ENCODE measurements at places on chromosomes 3 and 15.
A peak's percentile ranks its signal among the peaks of the same experiment; 100 is the strongest.

DNA sequence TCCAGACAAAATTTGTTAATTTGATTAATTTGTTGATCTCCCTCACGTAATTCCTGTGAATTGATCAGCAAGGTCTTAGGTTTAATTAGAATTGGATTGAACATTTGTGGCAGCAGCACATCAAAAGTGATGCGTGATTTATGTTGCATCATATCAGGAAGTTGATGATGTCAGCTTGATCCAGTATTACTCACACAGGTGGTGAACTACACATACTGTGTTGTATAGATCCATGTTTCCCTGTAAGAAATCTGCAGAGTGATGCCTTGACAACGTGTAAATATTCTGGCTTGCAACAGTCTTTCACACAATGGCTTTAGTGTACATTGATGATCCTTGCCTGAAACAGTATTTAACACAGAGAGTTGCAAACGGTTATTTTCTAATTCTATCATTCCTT lies 200.4 kb downstream of the ADAMTSL3 start:
- DNase-seq, result no peak

- DNase-seq, result no peak
Measured at GRCh38 chr3:100880072-100880471, 113.1 kb downstream of the ABI3BP start.

DNA sequence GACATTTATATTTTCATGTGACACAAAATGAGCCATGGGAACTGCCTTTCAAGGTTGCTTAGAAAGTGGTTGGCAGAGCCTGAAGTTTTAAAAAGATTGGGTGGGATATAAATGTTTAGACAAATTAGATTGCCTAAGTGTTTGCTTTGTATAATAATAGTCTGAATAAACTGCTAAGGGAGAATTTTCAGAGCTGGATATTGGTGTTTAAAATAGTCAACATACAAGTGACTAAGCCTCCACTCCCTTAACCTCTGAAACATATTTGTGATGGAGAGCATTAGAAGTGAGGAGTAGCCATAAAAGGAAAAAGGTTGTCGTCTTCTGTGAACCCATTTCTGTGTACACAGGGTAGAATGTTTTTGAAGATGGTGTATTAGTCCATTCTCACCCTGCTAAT lies 201.6 kb downstream of the THSD4 start:
- DNase-seq, result no peak

DNA sequence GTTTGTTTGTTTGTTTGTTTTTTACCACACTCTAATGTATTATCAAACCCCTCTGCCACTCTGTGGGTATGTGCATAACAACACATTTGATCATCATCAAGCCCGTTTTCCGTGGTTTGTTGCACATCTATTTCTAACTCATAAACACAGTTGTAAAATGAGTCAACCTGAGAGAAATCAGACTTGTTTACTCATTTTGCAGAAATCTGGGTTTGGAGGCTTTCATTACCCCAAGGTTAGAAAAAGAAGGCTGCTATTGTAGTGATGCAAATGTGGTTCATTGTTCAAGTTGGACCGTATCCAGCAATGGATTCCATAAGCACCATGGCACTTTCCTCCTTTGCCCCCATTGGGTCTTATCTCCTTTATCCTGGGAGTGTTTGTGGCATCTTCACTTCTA lies 353.2 kb upstream of the SOX2 start:
- DNase-seq, result no peak

DNA sequence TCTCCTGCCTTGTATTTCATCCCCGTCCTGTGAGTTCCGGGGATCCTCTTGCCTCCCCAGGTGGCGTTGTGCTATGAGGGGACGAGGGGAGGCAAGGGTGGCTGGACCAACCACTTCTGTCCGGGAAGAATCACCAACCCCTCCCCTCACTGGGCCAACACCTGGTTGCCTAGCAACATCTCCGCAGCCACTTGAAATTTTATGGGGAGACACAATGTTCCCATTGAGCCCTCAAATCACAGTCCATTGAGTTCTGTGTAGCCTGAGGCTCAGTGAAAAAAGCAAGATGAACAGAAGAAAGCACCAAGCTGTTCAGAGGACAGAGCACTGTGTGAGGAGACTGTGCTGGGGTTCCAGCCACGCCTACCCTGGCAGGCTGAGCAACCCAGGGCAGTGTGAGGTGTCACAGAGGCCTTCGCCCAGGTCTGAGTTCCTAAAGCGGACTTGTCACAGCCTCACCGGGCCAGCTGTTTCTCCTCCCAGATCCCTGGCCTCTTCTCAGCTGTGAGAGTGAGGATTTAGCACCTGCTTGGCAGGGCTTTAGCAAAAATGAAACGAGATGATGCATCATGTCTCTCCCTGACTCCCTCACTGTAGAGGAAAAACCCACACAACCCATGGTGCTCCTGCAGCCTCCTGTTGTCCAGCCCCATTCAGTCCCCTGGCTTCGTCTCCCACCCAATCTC lies 76.8 kb downstream of the ATP2B2 start:
- DNase-seq, result no peak

GRCh38 chr3:27114684-27115083 lies 254.5 kb downstream of the NEK10 start:
- no peak for DNase-seq

DNA sequence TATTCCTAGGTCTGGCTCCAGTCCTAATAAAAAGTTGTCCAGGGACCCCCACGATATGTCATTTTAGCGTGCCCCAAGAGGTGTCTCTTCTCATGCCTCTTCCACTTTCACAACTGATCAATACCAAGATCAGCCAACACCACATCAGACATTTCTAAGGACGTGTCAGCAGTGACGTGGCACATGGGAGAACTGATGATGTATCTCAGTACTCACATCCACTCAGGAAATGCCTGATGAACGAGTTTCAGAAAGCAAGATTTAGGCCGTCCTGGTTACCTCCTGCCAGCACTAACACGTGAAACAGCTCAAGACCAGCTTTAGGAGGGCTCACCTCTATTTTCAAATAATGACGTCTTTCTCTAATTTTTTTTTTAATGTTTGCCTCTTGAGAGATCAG lies 19.6 kb downstream of the VGLL4 start:
- peak; percentile 26 for DNase-seq

DNA sequence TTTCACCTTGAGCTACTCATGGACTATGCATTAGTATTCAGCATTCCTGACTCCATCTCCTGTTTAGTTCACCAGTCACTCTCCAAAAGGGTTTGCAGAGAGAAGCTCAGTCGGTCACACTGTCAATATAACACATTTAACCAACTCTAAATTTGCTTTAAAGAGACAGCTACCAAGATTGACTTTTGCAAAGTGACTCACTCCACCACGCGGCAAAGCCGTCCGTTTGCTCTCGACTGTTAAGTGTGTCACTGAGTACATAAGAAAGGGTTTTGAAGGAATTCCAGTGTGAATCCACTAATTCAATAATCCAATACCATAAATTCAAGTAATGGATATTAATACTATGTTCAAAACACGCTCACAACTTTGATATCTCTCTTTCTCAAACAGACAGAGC lies 1006.7 kb upstream of the NR2F2 start:
- DNase-seq, result no peak

- DNase-seq, result no peak
Measured at GRCh38 chr3:159458010-159458409, 530.6 kb upstream of the IL12A start.

GRCh38 chr15:93706495-93707292 lies 524.7 kb upstream of the MCTP2 start:
- no peak for DNase-seq

- DNase-seq, result no peak
Measured at GRCh38 chr15:81304226-81304625, 19.7 kb downstream of the STARD5 start.

- no peak for DNase-seq
Measured at GRCh38 chr3:130662501-130662996, 84.1 kb downstream of the PIK3R4 start.

All from T-cell (primary cell).